NCI-H1105 treated with DMSO at 0.1 percent for 48 hours (cell line): ENCODE measurements at places on chromosomes 12 and 14.
A peak's percentile ranks its signal among the peaks of the same experiment; 100 is the strongest.

- DNase-seq, result no peak
These were observed 92.6 kb downstream of the GALNT8 start for GRCh38 chr12:4812624-4813327.

- no peak for DNase-seq
These were observed 89.2 kb downstream of the DAAM1 start for GRCh38 chr14:59277659-59278058.

GRCh38 chr12:107543416-107543815 lies 142.2 kb upstream of the PWP1 start:
- DNase-seq, result no peak

- no peak for DNase-seq
These were observed 218.3 kb upstream of the CPNE8 start for GRCh38 chr12:39123580-39124253.

GRCh38 chr14:73227812-73228781 lies 9.2 kb upstream of the PAPLN start:
- DNase-seq, result no peak

GRCh38 chr12:62484233-62484632 lies 17.6 kb downstream of the MON2 start:
- DNase-seq, result no peak

DNA sequence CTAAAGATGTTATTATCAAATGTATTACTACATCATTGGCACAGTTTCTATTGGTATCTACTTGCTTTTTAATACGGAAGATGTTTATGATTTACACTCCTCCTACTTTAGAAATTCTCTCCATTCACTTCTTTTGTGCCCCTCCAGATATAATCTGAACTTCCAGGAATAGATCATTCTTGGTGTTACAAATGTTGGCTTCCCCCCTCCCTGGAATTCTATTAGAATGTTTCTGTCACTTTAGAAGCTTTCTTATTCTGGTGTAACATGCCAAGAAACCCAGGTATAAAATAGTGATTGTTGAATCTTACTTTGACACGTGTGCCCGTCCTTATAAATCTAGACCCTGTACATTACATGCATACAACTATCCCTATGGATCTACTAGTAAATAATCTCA lies 1.2 kb upstream of the WDR20 start:
- no peak for DNase-seq

- DNase-seq, result no peak
These were observed 171.4 kb downstream of the CRADD start for GRCh38 chr12:93848523-93849101.

DNA sequence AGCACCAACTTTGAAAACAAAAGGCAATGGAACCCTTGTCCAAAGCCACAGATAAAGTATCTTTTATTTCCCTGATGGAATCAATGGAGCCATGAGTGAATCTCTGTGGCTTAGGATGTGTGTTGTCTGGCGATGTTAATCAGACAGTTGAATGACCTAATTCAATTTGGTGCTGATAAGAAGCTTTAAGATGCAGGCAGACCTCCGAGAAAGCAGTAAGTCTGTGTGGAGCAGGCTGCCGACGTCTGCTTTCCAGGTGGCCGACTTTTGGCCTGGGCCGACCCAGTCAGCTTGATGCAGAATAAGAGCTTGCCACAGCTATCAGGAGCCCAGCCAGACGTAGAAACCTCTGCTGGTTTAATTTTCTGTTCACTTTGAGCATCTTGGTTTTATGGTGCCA lies 21.1 kb upstream of the TMEM132C start:
- DNase-seq, result no peak

GRCh38 chr12:111024205-111024801 lies 103.9 kb upstream of the MYL2 start:
- peak; percentile 55 for DNase-seq

DNA sequence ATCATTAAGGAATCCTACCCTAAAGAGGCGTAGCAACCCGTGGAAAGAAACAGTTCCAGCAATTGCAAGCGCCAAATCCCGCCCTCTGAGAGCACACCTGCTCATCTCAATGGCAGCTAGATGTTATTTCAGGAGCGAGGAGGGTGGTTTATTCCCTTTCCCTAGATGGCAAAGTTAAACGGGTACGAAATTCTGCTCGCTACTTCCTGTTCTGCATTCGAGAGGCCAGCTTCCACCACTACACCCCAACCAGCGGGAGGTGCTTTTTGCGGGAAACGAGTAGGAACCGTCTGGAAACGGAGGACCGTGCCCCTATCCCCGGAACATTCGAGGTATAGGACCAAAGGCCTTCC lies 536 bp downstream of the VPS29 start:
- peak; percentile 57 for DNase-seq

DNA sequence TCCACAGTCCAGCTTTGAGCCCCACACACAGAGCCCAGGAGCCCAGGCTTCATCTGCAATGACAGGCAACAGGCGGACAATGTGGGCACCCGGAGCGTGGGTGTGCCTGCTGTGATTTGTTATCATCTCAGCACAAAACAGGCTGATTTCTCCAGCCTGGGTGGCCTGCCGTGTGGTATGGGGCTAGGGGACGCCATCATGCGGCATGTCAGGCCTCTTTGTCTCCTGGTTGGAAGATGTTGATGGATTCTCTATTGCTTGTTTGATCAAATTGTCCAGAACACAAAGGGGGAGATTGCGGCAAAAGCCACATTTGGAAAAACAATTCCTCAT lies 147.1 kb downstream of the KIF26A start:
- DNase-seq, result no peak

GRCh38 chr14:56341766-56342493 lies 223.7 kb downstream of the PELI2 start:
- DNase-seq, result no peak

- peak; percentile 23 for DNase-seq
These were observed 214.8 kb downstream of the DPF3 start for GRCh38 chr14:72679141-72679535.

DNA sequence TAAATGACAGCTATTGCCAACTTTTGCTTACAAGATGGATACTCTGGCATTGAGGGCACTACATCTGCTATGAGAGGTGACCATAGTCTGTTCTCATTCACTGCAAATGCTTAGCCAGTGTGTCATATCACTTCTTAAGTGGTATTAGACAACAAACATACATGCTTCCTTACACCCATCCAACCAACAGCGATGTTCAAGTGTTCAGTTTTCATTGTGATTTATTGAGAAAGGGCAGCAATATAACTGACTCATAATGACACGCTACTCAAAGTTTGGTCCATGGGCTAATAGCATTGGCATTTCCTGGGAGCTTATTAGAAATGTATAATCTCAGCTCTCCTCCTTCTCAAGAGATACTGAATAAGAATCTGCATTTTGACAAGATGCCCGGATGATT lies 181.7 kb downstream of the NPAS3 start:
- no peak for DNase-seq

GRCh38 chr12:14545144-14546124 lies 22.2 kb downstream of the PLBD1 start:
- DNase-seq, result peak; percentile 17

DNA sequence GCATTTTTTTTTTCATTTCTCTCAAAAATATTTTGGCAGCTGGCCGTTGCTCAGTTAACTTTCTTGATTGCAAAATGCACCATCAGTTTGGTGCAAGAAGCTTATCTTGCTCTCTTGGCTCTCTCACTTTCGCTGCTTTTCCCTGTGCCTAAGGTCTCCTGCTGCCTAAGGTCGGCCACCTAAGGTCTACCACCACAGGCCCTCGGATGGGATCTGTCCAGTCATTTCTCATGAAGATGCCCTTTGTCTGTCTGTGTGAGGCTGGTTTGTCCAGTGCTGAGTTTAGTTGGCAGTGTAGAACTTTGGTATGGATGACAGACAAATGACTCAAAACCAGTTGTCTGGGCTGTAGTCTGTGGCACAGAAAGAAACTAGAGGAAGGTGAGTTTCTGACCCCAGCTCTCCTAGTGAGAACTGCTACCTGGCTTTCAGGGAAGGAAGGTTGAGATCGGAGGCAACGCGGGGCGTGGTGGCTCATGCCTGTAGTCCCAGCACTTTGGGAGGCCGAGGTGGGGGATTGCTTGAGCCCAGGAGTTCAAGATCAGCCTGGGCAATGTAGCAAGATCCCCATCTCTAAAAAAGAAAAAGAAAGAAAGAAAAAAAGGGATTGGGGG lies 2.6 kb downstream of the MLXIP start:
- no peak for DNase-seq
